ENCODE measurements at places on chromosomes 12 and 14.

- DNase-seq: no peak
Observed at GRCh38 chr12:51441583-51441982, 17.0 kb downstream of the SLC4A8 start.

DNA sequence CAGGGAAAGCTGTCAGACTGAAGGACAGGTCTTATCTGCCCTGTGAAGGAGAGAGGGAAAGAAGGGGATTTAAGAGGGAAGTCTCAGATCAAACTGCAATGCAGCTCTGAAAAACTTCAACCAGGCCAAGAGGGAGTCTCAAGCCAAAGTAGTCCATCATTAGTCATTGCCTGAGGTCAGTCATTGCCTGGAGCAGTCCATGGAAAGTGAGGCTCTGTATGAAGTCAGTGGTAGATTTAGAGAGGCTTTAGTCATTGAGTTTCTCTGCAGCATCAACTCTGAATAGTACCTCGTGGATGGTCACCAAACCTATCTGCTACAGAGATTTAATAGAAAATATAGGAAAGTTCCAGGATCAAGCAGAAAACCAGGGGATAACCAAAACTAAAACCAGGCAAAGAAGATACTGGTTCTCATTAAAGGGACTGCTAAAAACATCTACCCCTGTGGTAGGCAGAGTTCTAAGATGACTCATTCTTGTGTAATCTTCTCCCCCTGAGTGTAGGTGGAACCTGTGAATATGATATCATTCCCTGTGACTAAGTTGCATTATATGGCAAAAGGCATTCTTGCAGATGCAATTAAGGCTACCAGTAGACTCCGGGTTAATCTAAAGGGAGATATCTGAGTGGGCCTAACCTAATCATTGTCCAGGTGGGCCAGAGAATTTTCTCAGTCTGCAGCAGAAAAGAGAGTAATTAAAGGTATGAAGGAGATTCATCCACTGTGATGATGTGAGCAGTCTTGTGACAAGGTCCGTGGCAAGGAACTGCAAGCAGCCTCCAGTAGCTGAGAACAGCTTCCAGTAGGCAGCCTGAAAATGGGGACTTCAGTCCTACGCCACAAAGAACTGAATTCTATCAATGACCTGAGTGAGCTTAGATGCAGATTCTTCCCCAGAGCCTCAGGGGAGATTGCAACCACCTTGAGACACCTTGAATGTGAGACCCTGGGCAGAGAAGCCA is 123.1 kb downstream of the GALC start:
- DNase-seq: no peak

DNA sequence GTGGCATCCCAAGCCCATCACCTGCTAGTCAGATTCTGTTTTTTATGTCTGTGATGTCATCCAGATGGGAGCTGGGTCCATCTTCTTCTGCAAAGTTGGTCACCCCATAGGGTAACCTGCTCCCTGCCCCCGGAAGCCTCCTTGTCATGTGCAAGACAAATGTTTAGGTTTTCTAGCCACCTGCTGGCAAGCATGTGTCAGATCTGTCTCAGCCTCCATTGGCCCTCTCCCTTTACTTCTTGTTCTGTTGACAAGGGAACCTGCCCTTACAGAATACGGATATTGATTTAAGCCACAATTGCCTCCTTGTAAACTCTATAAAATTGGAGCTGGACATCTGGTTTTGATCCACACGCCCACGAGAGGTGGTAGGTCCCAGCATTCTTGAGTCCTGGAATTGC is 7.5 kb downstream of the NTF3 start:
- DNase-seq: no peak

GRCh38 chr14:94751321-94751720 is 18.6 kb downstream of the GSC start:
- no peak for DNase-seq

DNA sequence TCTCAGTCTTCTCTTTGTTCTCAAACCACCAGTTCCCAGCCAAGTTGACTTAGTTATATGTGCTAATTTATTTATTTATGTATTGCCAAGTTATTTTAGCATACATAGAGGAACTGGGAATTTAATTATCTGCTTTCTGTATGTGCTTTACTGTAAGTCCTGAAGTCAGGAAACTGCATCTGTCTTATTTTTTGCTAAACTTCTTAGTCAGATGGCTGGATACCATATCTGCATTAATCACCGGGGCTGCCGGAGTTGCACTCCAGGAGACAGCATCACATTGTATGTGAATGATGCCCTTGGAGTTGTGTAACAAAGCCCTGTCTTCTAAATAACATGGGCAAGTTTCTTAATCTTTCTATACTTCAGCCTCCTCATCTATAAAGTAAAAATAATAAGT is 96.2 kb downstream of the MON2 start:
- DNase-seq: no peak

DNA sequence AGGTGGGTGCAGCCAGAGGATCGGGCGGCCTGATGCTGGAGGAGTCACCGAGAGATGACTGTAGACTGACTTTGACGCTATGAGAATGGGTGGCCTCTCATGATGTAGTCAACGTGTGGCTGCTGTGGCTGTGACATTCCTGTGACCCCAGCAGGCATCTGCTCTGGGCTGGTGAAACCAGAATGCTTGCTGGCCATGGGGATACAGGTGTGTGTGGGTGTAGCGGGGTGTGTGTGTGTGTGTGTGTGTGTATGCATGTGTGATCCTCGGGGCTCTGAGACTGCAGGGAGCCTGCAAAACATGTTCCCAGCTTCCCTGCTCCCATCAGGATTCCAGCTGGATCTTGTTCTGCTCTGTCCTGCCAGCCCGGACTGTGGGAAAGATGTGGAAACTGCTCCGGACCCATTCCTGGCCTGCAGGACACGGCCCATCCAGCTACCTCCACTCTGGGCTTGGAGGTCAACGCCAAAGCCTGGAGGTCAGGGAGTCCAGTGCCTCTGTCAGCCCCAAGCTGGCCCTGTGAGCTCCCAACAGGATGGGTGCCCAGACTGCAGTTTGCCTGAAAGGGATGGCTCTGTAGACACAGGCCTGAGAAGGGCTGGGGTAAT is 18.8 kb upstream of the HHIPL1 start:
- DNase-seq: no peak

DNA sequence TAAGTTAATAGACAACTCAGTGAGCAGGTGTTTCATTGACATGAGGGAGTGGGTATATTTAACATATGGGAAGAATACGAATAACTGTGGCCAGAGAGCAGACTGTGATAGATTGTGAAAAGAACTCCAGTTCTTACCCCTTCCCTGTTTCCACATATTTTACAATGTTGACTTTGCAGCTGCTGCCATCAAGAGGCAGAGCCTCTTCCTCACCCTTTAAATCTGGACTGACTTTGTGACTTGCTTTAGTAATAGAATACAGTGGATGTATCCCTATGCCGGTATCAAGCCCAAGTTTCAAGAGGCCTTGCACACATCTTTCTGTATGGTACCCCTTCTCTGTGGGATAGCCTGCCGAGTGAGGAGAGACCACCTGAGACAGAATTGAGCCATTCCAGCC is 356.7 kb downstream of the ETNK1 start:
- DNase-seq: no peak

DNA sequence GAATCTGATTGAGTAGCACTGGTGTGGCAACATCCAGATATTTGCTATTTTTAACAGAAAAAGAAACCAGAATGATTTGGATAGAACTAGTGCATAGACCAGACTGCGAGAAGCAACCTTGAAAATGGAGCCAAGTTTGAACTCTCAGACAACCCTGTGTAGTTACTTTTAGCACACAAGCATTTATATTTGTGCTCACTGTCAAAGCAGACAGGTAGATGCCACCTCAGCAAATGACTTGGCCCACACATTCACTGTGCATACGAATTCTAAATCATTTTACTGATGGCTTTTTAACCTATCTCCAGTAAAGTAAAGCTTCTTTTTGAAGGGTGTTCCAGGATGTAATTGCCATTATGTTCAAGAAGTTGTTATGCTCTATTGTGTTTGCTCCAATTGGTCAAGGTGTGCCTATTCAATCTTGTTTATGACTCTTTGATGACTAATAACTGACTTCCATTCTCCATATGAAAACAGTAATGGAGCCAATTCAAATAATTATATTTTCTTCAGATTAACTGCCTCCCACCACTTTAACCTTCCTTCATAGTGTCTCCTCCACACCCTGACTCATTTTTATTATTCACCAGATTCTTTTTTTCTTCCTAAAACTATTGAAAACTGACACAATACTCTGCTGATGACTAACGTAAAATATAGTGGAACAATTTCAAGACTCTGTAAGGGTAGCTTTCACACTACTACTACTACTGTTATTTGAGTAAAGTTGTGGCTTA is 138.5 kb downstream of the CCER1 start:
- DNase-seq: no peak

- no peak for DNase-seq
Observed at GRCh38 chr14:100688598-100689461, 37.9 kb upstream of the DLK1 start.

DNA sequence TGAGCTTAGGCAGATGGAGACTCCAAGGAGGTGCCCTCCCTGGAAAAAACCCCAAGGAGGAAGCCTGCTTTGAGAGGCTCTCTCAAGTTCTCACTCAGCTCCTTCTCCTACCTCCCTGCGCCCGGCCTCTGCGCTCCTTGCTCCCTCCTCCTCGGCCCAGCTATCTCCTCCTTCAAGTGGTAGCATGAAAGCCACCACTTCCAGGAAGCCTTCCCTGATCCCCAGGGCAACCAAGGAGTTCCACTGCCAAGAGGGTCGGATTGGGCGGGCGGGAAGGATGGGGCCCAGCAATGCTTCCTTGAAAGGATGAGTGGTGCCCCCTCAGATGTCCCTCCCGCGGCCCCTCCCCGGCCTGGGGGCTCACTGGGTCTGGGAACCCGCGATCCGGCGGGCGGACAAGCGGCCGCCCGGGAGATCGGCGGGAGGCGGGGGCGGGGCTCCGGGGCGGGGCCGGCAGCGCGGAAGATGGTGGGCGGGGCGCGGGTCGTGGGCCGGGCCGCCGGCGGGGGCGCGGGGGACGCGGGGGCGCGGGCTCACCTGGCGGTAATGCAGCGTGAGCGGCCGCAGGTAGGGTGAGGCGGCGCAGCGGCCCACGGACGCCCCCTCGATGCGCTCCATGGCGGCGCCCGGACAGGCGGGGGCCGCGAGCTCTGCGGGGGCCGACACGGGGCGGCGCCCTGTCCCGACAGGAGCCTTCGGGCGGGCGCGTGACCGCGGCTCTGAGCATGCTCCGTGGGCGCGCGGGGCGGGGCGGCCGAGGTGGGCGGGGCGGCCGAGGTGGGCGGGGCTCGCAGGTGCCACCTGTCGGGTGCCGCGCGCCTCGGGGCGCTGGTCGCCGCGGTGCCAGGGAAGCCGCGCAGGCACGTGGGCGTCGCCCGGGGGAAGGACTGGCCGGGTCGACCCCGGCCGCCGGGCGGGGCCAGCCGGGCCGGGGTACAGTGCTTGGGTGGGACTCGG is at the start of gene NUDT14:
NUDT14 (minus strand) TSS at position 721 of the 957 bp plus-strand sequence; CDS start at position 618, 103 bp downstream.
- DNase-seq: peak; percentile 77

DNA sequence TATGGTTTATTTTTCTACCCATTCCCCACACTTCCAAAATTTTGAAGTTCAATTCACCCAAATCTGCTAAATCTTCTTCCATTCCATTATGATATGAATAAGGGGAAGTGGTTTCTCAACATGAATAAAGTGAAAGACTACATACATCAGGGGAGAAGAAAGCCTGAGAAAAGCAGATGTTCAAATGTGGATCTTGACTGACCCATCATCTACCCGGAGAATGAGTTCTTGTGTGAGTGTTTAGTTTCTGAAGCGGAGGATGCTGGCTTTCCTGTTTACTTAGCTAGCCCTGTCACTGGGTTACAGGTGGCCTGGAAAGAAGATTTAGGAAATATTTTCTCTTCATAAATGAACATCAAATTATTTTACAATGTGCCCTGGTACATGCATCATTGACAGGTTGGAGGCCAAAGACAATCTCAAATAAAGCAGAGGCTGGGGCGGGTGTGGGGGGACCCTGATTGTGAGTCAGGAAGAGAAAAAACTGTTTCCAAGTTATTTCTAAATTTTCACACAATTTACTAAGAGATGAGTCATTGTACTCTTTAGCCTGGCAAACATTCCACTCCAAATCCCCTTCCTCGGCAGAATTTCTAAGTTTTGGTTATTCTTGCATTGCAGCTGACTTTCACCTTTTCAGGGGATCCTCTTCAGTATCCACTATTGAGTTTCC is 135.6 kb downstream of the SLC25A21 start:
- no peak for DNase-seq

- no peak for DNase-seq
Observed at GRCh38 chr12:92065639-92066038, 80.0 kb downstream of the BTG1 start.

- peak; percentile 44 for DNase-seq
Observed at GRCh38 chr12:49548822-49549648, 10.2 kb downstream of the KCNH3 start.

DNA sequence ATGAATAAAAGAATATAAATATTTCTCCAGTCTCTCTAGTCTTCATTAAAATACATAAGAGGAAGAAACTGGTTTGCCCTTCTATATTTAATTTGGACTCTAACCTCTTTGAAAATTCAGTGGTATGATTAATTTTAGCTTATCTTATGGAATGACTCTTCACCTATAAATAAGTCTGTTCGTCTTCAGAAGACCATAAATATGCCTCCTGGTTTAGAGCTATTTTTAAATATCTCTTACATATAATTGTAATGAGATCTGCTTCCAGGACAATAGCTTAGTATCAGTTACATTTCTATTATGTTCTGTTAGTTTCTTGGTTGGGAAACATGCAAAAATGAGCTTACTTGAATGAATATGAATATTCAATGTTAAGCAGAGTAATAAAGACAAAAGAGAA is 257.5 kb upstream of the HMGA2 start:
- DNase-seq: no peak

DNA sequence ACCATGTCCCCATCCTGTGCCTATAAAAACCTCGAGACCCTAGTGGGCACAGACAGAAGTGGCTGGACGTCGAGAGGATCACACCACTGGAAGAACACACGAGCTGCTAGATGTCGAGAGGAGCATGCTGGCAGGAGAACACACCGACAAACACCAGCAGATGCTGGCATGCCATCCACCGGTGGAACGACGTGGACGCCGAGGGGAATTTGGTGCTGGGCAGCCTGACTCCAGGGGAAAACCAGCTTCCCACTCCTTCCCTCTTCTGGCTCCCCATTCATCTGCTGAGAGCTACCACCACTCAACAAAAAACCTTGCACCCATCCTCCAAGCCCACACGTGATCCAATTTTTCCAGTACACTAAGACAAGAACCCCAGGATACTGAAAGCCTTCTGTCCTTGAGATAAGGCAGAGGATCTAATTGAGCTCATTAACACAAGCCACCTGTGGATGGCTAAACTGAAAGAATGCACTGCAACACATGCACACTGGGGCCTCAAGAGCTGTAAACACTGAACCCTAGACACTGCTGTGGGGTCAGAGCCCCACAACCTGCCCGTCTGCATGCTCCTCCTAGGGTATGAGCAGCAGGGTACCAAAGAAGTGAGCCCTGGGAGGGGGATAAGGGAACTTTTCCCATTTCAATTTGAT is 9.5 kb downstream of the RNASE6 start:
- DNase-seq: no peak

GRCh38 chr12:38713294-38713693 is 192.1 kb downstream of the CPNE8 start:
- peak; percentile 5 for DNase-seq

- peak; percentile 70 for DNase-seq
Observed at GRCh38 chr12:20646239-20646827, 48.8 kb upstream of the SLCO1C1 start.
